NCI-H2081 treated with DMSO at 0.1 percent for 48 hours (cell line): ENCODE measurements at places on chromosomes 13 and 19.

- no peak for DNase-seq
Observed at GRCh38 chr19:5108123-5108596, 139.2 kb downstream of the KDM4B start.

DNA sequence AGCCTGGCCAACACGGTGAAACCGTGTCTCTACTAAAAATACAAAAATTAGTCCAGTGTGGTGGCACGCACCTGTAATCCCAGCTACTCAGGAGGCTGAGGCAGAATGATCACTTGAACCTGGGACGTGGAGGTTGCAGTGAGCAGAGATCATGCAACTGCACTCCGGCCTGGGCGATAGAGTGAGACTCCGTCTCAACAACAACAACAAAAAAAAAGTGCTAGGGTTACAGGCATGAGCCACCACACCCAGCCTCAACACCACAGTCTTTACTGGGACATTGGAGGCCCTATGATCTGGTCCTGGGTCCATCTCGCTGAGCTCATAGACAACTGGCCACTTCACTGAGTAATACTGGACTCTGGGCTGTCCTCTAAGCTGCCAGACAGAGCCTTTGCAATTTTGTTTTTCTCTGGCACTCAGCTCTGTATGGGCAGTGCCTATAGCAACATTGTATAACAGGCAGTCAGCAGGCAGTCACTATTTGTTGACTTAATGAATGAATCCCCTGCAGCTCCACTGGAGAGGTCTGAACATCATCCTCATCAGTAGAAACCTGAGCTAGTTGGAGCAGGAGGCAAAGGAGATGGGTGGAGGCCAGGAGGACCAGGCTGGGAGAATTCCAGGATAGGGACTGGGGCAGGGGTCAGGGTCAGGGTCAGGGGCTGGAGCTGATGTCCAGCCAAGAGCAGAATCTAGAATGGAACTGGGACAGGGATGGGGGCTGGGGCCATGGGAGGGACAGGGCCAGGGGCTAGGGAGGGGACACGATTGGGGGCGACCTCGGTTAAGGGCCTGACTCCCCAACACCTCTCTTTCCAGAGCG lies 8.1 kb downstream of the BLOC1S3 start:
- DNase-seq: no peak

DNA sequence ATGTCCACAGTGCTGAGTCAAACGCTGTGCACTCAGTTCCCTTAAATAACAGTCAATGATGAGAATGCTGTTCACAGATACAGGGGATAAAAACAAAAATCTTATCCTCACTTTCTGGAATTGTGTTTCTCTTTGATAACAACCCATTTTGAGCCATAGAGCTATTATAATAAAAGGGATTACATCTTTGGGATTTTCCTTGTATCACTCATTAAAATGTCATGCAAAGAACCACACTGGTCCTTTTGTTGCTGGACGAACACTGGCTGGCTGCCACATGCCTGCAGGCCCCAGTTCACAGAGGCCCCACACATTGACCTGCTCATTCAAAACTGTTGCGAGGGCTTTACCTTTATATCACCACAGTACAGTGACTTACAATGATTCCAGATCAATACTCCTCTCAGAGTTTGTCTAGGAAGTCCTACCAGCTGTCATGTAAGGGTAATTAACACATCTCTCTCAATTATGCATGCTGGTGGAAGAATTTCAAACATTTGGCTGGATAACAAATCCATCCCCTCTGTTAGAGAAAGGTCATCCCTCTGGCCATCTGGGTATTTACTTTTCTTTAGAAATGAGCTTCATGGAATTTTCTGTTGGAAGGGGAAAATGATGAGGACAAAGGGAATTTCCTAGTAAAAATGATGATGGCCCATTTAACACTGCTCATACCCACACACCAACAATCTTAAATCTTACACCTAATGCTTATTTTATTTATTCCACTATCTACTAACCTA lies 85.9 kb downstream of the MBNL2 start:
- DNase-seq: no peak

GRCh38 chr13:31175847-31176532 lies 14.3 kb upstream of the HSPH1 start:
- no peak for DNase-seq

DNA sequence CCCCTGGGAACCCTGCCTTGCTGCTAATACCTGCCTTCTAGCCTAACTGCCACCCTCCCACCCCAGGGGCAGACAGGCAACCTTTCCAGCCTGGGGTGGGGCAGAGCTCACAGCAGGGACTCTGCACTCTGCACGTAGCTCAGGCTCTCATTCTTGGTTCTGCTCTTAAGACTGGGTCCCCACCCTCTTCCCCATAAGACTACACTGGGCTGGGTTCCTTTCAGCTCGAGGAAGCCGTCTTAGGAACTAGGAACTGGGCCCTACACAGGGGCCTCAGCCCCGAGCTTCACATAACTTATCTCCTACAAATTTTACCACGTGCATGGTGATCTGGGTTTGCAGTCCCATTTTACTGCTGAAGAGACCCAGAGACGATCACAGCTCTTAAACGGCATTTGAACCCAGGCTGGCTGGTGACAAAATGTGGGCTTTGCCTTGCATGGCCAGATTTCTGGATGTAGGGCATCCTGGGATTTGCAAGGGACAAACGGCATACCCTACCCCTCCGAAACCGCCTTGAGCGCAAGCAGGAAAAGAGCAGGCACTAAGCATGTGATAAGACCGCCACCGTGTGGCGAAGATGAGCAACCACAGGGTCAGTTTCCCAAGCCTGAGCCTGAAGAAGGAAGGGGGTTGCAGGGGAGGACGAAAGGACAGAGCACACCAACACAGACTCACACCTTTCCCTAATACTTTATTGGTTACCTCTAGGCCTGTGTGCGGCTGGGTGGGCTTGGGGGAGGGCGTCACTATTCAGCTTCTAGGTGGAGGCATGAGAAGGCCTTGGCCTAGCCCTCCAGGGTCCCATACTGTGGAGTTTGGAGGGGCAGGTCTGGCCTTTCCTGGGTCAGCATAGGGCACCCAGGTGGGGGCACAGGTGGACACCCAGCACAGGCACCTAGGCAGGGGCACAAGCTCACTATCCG lies 5.1 kb downstream of the JUNB start:
- peak; percentile 18 for DNase-seq

DNA sequence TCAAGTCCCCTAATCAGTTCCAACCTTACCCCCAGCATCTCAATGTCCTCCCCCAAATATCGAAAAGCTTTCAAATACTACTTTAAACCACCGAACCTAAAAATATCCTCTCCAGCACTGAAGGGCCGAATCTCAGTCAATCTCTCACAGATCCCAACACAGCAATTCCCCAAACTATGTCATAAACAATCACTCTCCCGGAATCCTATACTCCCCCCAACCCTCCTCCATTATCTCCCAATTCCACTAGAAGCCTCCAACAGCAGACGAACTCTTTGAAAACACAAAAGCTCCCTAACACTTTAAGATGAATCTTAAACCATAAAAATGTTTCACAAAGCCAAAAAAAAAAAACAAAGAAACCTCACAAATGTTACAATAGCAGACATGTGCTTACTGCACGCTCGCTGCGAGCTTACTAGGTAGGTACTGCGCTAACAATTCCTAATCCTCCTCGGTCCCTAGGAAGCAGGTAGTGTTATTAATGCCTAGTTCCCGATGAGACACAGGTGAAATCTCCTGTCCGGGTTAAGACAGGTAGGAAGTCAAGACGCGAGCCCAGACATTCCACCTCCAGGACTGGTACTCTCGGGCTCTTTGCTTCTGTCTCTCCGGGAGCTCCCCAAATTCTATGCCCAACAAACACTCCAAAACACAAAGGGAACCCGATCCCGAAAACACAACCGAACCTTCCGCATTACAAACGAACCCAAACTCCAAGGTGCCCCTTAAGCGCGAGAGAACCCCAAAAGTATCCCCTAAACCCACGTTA lies 14.2 kb downstream of the FBXO46 start:
- DNase-seq: no peak
